Activated T-cell treated with anti-CD3 and anti-CD28 coated beads, Interleukin-2, amount 50 U/mL, for 72 hours (primary cell): ENCODE measurements at places on chromosomes 1 and 21.

- DNase-seq: no peak
These were observed 6.3 kb downstream of the LEFTY2 start for GRCh38 chr1:225934711-225935110.

DNA sequence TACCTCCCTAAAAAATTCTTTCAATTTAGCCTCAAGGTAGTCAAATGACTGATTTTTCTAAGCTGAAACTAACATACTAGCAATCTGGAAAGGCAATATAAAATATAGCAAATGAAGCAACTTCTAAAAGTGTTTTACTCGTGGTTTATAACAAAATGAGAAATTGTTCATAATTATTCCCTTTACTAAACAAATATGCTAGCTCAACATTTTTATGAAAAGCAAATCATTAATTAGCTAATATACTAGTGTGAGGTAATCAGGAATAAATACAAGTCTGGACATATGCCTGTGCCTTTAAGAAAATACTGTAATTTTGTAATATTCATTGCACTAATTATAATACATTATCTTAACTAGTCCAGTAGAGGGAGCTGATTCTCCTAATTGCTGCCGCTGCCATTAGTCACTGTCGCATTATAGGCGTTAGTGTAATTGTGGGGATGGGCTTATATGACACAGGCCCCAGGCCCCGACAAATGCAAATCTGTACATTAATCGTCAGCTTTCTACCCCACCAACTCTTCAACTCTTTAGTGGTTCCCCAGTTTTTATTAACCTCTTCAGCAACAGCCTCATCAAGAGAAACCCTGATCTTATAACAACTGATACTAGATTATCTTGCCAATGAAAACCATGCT, 160.9 kb downstream of the GABPA start:
- no peak for DNase-seq

- DNase-seq: no peak
These were observed 371.4 kb downstream of the KIF26B start for GRCh38 chr1:245526141-245526540.

- DNase-seq: no peak
These were observed 24.9 kb downstream of the USP25 start for GRCh38 chr21:15754640-15755039.

GRCh38 chr1:60234776-60235175, 161.2 kb upstream of the C1orf87 start:
- DNase-seq: no peak

DNA sequence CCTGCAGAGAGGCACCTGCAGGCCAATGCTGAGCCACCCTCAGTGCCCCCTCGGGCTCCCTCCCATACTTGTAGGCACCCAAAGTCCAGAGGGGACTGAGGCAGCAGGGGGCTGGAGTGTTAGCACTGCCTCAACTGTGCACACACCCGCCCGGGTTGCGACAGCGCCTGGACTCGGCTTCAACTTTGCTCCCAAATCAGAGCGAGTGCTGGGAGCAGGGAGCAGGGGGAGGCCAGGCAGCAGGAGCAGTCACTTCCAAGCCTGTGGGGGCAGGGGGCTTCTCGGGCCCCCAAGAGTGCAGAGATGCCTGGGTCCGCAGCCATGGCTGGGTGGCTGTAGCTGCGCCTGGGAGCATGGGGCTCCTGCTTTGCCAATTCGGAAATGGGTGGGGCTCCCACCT, 79.5 kb downstream of the DISP1 start:
- no peak for DNase-seq

- DNase-seq: no peak
These were observed 21.6 kb downstream of the C2CD2 start for GRCh38 chr21:41932191-41932575.

GRCh38 chr1:155324717-155325602, 4.3 kb downstream of the RUSC1 start:
- DNase-seq: peak; percentile 34

DNA sequence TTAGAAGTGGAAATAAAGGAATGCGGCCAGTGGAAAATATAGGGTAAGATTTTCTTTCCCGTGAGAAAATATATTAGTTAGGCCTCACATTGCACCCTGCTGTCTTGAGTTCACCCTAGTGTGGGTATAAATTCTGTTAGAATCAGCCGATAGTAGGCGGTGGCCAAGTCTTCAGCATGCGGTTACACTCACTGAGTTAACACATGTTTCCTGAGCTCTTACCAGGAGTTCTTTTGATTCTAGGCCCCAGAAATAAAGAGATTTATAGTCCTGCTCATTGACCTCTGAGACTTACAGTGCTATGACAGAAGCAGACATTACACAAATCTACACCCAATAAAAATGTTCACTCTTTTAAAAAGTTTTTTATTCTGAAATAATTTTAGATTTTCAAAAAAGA, 279.3 kb upstream of the LRRC7 start:
- DNase-seq: no peak

- peak; percentile 65 for DNase-seq
These were observed 4.4 kb upstream of the BARHL2 start for GRCh38 chr1:90721210-90722194.

GRCh38 chr1:54376430-54377039, 29.7 kb downstream of the SSBP3 start:
- peak; percentile 58 for DNase-seq

GRCh38 chr1:1966071-1966740, 37.4 kb downstream of the CFAP74 start:
- DNase-seq: no peak

DNA sequence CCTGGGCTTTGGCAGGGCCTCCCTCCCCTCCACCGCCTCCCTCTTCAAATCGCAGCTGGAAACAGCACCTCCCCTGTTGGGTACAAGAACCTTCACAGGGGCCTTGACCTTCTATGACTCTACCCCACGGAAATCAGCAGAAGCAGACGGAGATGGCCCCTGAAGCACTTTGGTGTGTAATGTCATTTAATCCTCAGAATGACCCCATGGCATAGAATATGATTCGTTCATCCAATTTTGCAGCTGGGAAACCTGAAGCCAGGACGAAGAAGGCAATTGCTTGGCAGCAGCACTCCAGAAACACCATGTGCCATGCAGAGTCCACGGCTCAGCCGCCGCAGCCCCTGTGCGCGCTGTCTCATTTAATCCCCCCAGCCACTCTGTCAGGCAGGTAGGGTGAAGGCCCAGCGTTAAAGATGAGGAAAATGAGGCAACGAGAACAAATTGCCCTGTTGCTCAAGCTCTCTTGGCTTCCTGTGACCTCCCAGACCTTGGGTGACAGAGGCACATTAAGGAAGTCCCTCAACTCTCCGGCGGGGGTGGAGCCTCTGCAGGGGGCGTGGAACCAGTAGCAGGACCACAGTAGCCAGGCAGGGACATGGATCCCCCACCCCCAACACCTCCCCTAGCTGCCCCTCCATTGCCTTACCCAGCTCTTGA, 25.8 kb upstream of the LAPTM5 start:
- DNase-seq: no peak

GRCh38 chr1:233368789-233369130, 41.2 kb downstream of the MAP3K21 start:
- no peak for DNase-seq

DNA sequence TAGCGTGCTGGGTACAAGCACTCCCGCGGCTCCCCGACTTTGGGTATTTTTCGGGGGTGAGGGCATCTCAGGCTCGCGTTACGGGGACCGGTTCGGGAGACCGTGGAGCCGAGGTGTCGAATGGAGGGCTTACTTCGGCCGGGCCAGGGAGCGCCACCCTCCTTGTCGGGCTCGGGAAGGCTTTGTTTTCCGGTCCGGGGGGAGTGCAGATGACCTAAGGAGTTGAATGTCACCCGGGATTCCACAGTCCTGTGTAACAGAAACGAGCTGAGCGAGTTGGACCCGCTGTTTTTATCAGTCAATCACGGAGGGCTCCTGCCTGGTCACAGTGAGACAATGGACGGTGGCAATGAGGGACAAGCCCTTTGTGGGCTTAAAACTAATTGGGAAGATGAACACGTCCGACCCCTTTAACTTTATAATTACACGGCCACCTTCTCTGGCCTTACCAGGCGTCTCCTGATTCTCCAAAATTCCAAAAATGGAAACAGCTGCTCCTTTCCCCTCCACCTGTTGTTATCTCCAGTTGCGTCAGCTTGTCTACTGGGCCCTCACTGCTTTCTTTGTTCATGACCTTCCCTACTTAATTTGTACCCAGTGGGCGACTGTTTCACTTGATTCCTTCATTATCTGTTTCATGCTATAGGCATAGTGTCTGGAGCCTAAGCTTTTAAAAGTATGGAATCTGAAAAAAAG, 929 bp upstream of the TRIM45 start:
- DNase-seq: no peak

DNA sequence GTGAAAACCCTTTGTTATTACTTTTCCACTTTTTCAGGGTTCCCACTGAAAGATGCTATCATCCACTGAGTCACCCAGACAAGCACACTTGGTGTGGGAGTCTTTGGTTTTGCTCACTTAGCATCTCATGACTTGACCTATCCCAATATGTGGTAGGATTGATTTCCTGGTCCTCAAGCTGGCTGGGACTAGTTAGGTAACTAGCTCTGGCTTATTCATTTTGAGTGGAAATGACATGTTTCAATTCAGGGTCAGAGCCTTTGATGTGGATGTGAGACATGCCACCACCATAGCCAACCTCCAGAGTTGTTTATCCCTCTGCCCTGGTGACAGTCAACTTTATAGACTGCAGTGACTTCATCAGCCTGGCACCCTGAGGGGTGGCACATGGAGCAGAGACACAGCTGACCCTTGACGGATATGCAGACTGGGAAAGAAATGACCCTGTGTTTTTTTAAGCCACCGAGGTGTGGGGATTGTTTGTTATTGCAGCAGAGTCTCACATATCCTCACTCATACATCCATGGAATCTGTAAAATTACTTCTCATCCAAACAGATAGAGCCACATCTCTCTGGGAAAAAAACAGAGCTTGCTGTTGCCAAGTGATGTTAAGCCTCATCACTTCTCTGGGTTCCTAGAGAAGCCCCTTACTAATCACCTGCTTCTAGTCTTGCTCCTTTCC, 699.9 kb downstream of the MATN1 start:
- no peak for DNase-seq

DNA sequence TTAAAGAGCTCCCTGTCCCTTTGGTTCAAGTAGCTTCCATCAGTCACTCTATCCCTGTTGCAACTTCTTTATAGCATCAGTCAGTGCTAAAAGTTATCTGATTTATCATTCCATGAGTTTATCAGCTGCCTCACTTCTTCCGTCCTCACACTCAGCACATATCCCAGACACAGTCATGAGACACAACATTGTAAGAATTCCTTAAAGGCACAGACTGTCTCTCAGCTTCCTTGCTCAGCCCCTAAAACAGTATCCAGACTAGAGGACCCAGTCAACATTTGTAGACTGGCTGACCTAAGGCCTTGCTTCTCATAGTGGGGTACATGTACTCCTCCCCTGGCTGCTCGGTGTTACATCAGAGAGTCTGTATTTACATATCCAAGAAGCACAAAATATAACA, 164.9 kb upstream of the ADGRL2 start:
- no peak for DNase-seq

GRCh38 chr1:193633991-193634390, 447.6 kb upstream of the B3GALT2 start:
- no peak for DNase-seq

DNA sequence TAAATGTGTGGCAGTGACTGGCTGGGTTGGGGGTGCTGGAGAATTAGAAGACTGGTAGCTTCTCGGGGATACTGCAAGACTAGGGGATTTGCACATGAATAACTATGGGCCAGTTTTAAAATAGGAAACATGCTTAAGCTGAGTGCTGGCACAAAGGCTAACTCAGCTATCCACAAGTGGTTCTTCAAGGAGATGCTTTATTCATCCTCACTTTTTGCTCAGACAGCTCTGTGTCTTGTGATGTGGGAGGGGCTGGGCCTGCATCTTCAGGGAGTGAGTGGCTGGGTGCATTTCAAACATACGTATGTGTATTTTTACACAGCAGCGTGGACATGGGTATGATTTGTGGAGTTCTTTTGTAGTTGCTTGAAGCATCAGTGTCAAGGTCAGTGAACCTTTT, 2.3 kb downstream of the COQ8A start:
- DNase-seq: no peak

- DNase-seq: no peak
These were observed 2.8 kb upstream of the INPP5B start for GRCh38 chr1:37949524-37950152.

DNA sequence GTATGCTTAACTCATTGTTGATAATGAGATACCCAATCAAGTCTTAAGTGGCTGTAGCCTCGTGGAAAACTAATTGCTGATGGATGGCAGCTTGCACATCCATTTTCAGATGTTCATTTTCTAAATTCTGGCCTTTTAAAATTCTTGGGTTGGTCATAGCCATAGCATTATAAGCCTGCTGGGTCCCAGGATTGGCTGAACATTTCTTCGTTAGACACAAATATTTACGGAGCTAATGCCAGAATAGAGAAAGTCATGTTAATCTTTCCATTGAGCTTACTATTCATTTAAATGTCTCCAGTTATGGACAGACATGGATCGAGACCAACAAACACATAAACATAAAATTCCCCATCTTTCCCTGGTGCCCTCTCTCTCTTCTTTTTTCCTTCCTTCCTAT, 32.5 kb downstream of the CENPF start:
- DNase-seq: no peak

GRCh38 chr1:109113590-109114341, at the start of gene ELAPOR1:
Gene ELAPOR1 (plus strand): TSS chr1:109114115. CDS start chr1:109114184, 69 bp downstream.
- peak; percentile 76 for DNase-seq

- DNase-seq: no peak
These were observed 103.5 kb downstream of the PBX1 start for GRCh38 chr1:164662462-164662861.

GRCh38 chr1:224497714-224498573, 63.3 kb upstream of the WDR26 start:
- peak; percentile 78 for DNase-seq

- no peak for DNase-seq
These were observed at the start of gene SPATC1L for GRCh38 chr21:46183910-46184624. Gene SPATC1L (minus strand): TSS chr21:46184459. CDS start chr21:46182816, 1,643 bp downstream.

DNA sequence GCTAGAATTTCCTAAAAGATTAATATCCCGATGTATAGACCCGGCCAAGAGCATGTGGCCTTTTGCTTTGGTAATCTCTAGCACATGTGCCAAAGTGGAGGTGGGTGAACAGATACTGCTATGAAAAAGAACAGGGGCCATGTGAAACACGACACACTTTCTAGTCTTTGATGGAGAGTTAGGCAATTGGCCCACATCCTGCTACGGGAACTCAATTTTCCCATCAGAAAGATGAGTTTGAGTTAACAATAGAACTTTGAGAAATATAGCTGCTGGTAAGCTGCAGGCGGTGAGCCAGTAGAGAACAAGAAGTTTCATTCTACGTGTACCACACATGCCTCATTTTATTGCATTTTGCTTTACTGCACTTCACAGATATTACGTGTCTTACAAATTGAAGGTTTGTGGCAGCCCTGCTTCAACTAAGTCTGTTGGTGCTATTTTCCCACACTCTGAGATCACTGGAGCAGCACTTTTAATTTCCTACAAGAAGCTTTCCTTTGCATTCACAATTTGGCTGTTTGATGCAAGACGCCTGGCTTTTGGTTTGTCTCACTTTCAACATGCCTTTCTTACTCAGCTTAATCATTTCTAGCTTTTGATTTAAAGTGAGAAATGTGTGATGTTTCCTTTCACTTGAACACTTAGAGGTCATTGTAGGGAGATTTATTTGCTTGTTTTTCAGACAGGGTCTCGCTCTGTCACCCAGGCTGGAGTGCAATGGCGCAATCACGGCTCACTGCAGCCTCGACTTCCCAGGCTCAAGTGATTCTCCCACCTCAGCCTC, 46.3 kb downstream of the HTR6 start:
- peak; percentile 60 for DNase-seq
